MV-4-11 (cell line): ENCODE measurements at places on chromosomes 6 and 20.

GRCh38 chr20:24483435-24484080, 14.1 kb downstream of the SYNDIG1 start:
- DNase-seq = no peak

DNA sequence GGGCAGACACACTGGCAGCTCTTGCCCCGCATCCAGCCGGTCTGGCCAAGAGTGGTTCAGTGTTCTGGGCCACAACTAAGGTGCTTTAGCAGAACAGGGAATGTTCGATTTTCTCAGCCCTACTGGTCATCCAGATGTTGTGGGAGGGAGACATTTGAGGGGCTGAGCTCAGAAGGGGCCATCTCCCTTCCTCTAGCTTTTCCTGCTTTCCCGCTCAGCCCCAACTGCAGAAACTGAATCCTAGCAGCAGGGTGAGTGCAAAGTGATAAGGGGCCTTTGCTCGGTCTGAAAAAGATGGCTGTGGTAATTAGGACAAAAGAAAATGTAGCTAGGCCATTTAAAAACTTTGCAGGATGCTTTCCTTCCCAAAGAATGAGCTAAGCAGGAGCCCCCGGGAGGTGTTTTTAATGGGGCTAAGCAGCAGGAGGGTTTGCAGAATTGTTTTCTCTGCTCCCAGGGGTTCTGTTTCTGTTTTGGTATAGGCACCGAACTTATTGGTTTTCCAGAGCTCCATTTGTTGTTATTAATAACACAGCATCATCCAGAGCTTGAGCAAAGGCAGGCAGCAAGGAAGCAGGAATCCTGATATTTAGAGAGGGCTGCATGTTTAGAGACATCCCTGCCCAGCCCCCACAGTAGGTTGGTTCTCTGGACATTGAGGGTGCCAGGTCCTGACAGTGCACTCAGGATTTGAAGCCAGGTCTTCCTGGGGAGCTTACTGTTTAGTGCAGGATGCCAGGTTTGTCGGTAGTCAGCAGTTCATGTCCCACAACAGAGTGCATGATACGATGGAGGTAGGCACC, 210.9 kb downstream of the SLC24A3 start:
- DNase-seq = no peak

DNA sequence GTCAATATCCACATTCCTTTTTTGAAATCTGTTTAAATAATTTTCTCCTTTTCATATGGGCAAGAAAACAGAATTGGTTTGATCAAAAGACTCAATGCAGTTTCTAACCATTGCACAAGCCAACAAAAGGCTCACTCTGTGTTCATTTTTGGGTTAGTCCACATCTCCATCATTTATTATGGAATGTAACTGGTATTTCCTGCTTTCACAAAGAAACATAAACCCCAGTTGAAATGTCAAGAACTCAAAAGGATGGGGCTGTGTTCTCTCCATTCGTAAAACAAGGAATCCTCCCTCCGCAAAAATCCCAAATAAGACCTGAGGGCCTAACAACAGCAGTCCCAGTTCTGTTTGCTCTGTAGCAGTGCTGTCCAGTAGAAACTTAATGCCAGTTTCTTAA, 420.9 kb downstream of the GJA1 start:
- no peak for DNase-seq

DNA sequence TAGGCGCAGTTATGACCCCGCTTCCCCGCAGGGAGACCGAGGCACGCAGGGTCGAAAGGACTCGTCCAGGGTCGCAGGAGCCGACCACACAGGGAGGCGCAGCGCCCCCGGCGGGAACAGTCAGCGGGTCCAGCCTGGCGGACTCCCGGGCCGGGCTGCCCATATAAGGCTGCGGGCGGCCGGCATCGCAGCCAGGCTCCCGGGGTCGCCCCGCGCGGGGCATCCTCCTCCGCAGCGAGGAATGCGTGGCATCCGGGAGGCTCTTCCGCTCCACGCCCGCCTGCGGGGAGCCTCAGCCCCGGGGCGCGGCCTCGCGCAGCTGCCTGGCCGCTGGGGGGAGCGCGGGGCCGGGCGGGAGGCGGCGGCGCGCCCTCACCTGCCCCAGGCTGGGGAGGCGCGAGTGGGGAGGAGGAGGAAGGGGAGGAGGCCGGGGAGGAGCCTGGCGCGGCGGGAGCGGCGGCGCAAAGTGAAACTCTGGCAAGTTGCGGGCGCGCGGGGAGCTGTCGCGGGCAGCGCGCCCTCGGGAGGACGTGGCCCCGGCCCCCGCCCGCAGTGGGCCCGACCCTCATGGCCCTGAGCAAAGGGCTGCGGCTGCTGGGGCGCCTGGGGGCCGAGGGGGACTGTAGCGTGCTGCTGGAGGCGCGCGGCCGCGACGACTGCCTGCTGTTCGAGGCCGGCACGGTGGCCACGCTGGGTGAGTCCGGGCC, at the start of gene SYNJ2:
TSS of gene SYNJ2 (plus strand) at position 469 of the 707 bp plus-strand sequence. CDS start at position 568, 99 bp downstream.
- peak; percentile 26 for DNase-seq

- DNase-seq = peak; percentile 90
Measured at GRCh38 chr6:35719830-35720733, 16.8 kb upstream of the ARMC12 start.
